Activated CD4-positive, alpha-beta T cell treated with anti-CD3 and anti-CD28 coated beads, Interleukin-2, amount 50 U/mL, for 4 hours (primary cell): ENCODE measurements at places on chromosomes 16 and 17.

DNA sequence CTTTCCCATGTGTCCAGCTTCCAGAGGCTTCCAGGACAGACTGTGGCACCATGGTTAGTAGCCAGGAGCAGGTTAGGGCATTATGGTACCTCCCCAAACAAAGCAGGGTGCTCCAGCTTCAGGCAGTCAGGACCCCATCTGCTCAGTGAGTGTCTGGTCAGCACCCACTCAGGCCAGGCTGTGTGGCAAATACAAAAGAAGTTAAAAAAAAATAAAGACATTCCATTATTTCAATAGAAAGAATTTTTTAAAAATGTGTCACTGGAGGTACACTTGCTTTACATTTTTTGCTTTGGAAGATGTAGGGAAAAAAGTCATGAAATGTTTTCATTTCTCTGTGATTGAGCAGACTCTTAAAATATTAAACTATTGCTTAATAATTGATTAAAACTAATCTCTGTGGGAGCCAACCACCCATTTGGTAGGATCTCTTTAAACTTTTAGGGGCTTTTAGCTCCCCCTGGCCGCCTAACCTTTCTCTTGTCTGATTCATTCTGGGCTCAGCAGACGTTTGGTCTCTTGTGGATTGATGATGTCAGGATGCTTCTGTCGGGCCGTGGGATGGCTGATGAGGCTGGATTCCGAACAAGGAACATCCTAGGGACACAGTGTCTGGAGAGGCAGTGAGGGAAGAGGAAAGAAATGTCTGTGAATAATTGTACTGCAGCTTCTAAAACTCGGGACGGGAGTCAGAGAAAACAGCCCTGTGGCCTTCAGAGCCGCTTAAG is 28.4 kb upstream of the NPTX1 start:
- no peak for DNase-seq

- DNase-seq, result no peak
These were observed 5.2 kb downstream of the ATMIN start for GRCh38 chr16:81040842-81041241.

DNA sequence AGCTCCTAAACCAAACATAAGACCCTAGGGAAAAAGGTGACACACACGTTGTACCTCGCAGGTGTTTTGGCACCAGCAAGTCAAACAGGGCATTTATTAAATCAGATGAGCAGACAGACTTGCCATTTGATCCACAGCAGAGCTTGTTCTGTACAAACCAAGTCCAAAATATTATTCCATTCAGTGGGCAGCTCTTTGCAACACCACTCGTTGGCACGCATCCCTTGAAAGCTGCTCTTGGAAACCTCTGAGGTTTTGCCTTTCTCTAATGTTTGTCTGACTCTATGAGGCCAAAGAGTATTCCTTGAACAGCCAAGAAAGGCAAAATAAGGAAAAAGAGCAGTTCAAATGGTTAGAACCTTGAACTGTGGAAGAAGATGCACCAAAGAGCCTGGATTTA is 12.7 kb downstream of the TMEM100 start:
- no peak for DNase-seq

DNA sequence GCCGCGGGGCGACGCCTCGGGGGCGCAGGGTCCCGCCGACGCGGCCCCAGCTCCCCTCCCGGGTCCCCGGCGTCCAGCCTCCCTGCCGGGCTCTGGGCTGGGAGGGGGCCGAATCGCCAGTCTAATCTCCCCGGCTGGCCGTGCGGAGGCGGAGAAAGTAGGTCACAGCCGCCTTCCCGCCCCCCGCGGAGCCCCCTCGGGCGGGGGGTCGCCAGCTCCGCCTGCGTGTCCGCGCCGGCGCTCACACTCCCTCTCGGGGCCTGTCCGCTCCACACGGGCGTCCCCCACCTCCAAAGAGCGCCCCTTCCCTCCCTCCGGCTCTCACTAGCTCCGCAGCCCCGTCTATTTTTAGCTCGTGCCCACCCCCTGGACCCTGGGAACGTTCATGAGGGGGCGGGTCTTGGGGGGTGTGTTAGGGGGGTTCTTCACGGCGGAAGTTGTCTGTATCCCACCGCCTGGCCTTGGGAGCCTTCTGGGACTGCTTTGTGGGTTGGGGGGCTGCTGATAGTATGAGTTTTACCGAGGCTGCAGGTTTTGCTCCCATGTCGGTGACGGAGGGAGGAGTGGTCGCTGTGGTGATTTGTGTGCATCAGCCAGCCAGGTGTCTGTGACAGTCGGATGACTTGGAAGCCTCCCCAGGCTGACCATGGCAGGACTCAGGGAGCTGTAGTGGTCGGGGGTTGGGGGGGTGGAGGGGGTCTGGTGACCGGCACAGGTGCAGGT is 1.1 kb downstream of the ATP1B2 start:
- DNase-seq, result no peak

DNA sequence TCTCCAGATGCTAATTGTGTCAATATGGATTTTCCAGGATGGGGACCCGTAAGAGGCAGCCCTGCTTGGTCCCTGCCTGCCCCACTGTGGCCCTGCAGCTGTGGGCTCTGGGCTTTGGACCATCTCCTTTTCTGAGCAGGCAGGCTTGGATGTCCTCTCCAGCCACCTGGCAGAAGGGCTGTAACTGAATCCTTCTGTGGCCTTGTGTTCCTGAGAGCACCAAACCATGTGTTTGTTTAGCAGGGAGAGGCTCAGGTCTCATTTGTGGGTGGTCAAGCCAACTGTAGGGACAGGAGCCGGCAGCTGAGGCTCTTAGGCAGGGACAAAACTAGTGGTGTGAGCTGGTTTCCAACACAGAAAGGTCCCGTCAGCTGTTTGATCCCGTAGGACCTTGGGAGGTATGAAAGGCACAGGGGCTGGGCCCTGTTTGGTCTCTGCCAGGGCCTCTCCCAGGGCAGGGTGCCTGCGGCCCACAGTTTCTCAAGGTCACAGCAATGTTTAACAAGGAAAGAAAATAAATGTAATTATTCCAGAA is 18.5 kb downstream of the SEC14L5 start:
- DNase-seq, result no peak

DNA sequence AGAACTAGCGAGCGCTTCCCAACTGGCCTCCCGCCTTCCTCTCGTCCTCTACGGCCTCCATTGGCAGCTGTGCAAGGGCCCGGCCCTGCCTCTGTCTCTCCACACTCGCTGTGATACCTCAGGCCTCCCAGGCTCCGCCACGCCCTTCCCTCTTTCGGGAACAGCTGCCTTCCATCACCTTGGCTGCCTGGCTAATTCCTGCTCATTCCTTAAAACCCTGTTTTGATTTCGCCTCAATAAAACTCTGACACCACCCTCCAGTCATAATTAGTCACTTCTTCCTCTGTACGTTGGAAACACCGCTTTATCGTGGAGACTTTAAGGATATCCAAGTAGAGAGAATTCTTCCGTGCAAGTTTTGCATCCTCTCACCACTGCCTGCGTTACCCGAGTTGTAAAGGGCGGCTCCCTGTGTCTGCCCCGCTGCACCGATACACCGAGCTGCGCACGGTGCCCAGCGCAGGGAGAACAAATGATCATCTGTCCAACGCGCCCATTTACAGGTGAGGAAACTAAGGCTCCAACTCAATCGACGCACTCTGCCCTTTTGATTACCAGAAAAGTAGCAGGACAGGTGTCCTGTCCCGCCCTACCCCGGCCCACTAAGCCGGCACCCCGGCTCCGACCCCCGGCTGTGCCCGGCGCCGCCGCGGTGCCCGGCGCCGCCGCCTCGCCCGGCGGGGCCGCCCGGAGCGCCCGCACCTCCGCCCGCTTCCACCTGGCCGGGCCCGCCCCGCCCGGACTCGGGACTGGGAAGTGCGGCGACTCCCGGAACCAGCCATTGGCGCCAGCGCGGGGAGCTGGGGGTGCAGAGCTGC is 139.7 kb downstream of the SEC14L1 start:
- no peak for DNase-seq

DNA sequence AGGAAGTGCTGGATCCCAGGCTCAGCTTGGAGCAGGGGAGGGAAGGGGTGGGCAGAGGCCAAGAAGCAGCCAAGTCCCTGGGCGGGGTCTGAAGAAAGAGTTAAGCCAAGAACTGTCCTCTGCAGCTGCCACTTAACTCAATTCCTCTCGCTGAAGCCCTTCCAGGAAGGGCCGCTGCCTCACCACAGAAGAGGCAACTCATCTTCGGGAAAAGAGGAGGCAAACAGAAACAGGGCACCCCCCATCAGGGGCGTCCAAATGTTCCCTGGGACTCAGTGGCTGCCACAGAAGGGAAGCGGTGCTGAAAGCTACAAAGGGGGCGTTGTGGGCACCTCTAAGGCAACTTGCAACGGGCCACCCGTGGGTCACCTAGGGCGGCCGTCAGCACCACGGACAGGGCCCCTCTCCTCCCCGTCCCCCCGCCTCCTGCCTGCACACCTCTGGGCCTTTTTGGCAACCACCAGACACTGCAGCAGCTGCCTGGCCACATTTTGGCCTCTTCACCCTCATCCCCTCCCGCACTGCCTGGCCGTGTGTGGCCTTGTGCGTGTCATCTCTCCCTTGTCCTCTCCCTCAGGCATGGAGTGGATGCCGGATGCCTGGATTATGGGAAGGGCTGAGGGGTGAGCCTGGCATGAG is 2.5 kb downstream of the TLCD3B start:
- DNase-seq, result no peak

DNA sequence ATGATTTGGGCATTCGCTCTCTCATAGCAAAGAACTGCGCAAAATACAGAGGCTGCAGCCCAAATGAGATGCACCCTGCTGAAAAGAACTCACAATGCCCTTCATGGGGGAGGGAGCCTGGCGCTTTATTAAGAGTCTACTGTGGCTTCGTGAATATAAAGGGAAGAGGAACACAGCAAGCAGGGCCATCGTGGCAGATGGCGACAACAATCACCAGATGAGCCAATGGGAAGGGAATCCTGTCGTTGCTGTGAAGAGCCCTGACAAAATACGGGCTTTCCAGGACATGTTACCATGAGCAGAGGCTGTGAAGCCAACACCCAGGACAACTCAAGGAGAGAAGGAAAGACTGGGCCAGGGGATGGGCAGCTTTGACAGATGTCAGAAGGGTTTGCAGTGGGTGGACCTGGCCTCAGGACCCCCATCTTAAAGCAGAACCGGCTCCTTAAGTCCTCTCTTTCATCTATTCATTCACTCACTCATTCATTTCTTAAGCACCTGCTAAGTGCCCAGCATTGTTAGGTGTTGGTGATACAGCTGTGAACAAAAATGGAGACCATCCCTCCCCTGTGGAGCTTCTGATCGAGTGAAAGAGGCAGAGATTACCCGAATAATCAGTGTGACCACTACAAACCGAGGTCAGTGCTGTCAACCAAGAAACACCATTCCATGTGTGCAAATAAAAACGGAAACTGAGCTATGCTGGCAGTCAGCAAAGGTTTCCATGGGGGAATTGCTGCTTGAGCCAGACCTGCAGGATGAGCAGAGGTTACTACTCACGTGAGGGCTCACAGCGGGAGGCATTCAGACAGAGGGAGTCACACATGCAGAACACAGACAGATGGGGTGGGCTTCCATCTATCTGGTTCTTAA is 125.8 kb downstream of the DYNLRB2 start:
- DNase-seq, result no peak

- no peak for DNase-seq
These were observed 4.6 kb upstream of the ALDOA start for GRCh38 chr16:30060836-30061554.

DNA sequence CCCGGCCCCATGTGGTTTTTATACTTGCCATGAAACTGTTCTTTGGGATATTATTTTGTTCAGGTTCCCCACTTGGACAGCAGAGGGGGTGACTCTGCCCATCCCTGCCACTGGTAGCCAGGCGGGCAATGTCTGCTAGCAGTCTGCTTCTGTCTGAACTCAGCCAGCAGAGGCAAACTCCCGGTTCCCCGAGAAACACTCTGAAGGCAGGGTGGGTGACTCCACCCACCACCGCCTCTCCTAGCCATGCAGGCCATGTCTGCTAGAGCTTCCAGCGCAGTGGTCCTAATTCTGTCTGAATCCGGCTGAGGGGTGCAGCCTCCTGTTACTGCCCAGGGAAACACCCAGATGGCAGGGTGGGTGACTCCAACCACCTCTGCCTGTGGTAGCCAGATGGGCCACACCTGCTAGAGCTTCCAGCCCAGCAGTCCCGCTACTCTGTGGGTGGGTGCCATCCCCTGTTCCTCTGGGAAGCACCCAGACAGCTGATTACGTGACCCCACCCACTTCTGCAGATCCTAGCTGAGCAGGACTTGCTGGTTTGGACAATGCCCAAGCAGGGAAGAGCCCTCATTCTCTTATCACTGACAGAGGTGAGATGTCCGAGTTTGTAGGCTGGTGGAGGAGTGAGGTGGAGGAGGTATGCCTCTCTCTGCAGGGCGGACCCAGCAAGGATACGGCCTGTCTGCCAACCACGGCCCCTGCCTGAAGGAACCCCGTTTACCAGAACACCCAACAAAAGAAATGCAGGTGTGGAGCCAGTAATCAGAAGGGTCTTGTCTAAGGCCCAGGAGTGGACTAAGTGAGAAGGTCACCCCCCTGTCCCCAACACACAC is 22.4 kb downstream of the NLRP1 start:
- DNase-seq, result no peak

- no peak for DNase-seq
These were observed 160.1 kb upstream of the CDH5 start for GRCh38 chr16:66206363-66206762.

GRCh38 chr17:42047343-42047742 is 3.1 kb downstream of the C17orf113 start:
- no peak for DNase-seq

- DNase-seq, result peak; percentile 17
These were observed at the start of gene CCL5 for GRCh38 chr17:35879773-35880654. Gene CCL5, minus strand, starts transcription at chr17:35880360.

DNA sequence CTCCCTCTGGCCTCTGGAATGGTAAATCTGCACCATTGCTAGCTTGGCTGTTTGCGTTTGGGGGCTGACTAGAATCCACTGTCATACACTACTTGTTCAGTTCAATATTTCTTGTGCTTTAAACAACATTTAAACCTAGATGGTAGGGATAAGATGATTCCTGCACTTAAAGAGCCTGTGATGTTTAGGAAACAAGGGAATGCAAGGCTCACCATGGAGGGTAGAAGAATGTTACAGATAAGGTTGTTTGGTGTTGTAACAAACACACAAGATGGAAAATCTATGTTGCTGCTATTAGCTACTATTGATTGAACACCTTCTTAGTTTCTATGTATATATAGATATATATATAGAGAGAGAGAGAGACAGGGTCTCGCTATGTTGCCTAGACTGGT is 31.4 kb downstream of the YPEL2 start:
- no peak for DNase-seq

- no peak for DNase-seq
These were observed 3.8 kb downstream of the CREBBP start for GRCh38 chr16:3876695-3877094.

- DNase-seq, result no peak
These were observed 46.9 kb upstream of the DLX4 start for GRCh38 chr17:49922095-49922494.

- no peak for DNase-seq
These were observed 7.8 kb downstream of the CD300A start for GRCh38 chr17:74474043-74474792.

DNA sequence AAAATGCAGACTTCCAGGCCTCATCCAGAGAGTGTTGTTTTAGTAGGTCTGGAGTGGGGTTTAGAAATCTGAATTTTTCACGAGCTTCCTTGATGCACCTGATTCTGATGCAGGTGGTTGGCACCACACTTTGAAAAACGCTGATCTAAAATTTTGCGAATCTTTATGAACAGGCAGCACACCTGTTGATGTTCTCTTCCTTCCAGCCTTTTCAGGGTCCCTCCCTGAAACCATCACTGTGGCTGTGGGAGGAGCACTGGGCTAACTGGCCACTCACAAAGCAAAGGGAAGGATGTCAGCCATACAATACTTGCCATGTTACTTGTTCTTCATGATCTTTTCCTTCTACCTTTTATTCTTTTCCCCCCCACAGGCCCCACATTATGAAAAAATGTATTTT is 14.2 kb downstream of the LDAF1 start:
- DNase-seq, result no peak

GRCh38 chr17:45009676-45010467 is 41.6 kb downstream of the DCAKD start:
- DNase-seq, result no peak

GRCh38 chr17:70355185-70355584 is 185.9 kb downstream of the KCNJ2 start:
- DNase-seq, result no peak
